GM06990 (cell line): ENCODE measurements at places on chromosomes 5 and 9.

DNA sequence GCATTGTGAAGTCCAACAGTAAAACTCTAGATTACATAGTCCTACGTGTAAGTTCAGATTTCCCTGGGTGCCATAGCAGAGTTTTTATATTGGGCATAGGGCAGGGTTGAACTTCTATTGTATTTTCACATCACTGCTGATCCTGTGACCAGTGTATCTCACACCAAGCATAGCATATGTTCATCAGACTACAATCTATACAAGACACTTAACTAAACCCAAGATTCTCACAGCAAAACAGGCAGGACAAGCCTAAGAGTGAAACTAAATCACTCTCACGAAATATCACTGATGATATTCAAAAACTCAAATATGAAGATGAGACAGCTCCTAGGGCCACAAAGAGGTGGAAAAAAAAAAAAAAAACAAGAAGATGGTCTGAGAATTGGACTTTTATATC is 3.2 kb upstream of the PPP1R2B start:
- no peak for DNase-seq

GRCh38 chr5:101720033-101720432 is 576.1 kb downstream of the SLCO4C1 start:
- no peak for DNase-seq

DNA sequence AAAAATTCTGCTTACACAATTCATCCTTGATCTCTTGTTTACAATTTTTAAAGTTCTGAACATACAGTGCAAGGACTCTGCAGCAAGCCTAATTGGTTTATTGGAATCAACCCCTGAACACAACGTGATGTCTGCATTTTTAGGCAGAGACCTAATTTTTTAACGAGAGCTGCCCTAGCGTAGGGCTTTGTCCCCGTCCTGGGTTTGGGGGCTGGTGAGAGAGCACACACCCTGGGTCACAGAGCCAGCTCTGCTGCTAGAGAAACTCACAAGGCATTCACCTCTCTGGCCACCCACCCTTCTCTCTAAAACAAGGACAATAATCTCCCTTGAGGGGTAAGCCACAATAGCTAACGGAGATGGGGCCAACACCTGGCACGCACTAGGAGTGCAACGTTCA is 28.2 kb downstream of the SH3PXD2B start:
- DNase-seq = no peak

DNA sequence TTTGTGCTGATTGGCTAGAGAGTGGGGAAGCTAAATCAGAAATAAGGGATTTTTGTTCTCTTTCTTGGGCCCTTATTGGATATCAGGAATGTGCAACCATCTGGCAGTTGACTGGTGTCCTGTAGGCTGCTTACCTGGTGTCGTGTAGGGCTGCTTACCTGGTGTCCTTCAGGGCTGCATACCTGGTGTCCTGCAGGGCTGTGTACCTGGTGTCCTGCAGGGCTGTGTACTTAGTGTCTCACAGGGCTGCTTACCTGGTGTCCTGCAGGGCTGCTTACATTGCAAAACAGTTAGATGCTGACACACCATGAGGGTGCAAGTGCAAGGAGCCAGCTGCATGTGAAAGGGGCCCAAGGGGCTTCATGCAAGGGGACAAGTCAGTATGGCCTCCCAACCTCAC is 249.3 kb downstream of the ICE1 start:
- DNase-seq = no peak

DNA sequence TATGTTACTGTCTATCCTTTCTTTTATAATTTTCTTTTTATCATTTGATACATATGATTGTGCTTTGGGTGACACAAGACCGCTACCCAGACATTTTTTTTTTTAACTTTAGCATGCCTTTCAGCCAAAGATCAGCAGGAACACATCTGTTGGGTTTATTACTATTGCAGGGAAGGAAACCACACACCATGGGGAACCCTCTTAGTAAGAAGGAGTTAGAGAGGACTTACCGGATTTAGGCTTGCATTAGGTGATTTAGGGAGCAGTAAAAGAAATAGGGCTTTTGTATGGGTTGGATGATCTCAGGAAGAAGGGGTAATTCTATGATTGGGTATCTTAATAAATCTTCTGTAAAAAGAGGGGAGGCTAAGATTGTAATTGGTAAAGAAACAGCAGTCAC is 138.2 kb downstream of the SNX18 start:
- DNase-seq = no peak

GRCh38 chr5:84693256-84693655 is 308.6 kb upstream of the EDIL3 start:
- no peak for DNase-seq

GRCh38 chr5:33936004-33936380 is 194 bp upstream of the RXFP3 start:
- DNase-seq = peak; percentile 72

DNA sequence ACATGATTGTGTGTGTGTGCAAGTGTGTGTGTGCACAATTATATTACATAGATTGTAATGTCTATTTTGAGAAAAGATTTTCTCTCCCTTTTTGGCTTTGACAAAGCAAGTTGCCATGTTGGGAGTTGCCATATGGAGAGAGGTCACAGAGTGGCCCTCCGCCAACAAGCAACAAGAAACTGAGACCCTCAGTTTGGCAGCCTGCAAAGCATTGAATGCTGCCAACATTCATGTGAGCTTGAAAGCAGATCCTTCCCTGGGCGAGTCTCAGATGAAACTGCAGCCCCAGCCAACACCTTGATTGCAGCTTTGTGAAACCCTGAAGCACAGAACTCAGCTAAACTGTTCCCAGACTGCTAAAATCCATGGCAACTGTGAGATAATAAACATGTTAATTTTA is 498.0 kb downstream of the NR2F1-AS1 start:
- no peak for DNase-seq

DNA sequence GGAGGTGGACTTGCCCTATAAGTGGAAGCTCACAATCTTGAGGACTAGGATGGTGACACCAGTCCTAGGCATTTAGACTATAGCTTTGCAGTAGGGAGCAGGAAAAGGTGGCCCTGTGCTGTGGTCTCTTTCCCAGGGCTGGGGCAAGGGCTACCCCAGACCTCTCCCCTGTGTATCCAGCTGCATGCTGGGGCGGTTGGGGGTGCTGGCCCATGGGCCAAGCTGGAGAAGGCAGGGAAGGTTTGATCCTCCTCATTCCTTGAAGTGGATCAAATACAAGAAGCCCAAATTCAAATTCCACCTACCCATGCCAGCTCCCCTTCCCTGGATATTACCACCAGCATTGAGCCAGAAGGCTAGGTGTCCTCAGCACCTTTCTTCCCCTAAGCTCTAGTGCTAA is 2.2 kb upstream of the PTGS1 start:
- DNase-seq = no peak

- DNase-seq = no peak
These were observed 211.3 kb downstream of the FAM114A2 start for GRCh38 chr5:153827397-153827796.

GRCh38 chr5:97550164-97550563 is 367.1 kb upstream of the RIOK2 start:
- no peak for DNase-seq

- DNase-seq = no peak
These were observed 6.0 kb downstream of the CAMK4 start for GRCh38 chr5:111229871-111230810.

- no peak for DNase-seq
These were observed 53.4 kb downstream of the TENT4A start for GRCh38 chr5:6766604-6767093.

DNA sequence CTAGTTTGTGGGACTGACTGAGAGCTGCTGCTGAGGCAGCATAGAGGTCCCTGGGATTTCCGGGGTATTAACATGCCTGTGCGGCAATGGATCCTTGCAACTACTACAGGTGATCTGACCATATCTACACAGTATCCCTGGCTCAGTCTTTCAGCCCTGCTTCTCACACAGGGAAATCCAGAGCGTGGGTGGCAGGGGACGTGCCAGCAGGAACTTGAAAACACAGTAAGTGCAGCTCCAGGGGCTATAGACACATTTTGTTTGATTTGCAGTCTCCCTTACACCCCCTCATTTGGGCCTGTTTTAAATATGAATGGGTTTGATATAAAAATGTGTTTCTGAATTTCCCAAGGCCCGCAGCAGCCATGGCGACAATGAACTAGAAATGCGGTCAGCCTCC is 209.5 kb downstream of the DCP2 start:
- no peak for DNase-seq

DNA sequence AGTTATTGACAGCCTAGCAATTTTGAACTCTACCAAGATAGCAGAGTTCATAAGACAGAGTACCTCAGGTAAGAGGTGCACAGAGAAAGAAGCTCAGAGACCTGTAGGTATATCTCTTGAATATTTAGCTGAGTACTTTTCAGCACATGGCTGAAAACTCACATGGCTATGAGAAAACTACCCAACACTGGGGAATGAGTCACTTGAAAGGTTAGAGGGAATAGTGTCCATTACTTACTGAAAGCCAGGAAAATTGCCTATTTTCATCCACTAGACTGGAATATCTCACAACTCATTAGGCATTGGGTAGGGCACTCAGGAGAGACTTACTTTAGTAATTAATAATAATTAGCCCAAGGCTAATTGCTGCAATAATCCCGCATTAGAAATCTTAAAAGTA is 8.3 kb downstream of the TSLP start:
- DNase-seq = no peak

DNA sequence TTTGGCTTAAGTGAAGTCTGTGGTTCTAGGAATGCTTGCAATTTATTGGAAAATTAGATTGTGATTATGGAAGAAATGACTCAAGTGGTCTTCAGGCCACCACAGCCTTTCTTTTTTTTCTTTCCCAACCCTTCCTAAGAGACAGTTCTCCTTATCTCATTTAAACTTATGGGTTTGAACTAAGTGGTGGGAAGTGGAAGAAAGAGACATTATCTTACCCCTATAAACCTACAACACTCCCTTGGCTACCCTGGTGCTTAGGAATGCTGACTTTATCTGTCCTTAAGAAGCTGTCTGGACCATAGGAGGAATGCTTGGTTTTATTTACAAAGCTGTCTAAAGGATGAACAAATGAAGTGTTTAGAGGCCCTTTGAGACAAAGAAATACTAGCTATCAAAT is 5.1 kb upstream of the ERAP1 start:
- no peak for DNase-seq

DNA sequence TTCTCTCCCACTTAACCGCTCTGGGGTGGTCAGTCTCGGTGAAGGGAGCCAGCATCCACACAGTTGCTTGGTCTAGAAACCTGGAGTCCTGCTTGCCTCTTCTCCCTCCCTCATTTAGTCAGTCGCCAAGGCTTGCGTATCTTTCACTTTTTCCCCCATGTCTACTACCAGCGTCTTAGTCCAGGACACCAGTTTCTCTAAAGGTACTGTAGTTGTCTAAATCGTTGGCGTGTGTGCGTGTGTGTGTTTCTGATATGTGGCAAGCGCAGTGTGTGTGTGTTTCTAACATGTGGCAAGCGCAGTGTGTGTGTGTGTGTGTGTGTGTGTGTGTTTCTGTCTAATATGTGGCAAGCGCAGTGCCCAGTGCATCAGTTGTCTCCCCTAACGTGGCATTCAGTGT is 641 bp downstream of the ATP6V1G1 start:
- DNase-seq = no peak

DNA sequence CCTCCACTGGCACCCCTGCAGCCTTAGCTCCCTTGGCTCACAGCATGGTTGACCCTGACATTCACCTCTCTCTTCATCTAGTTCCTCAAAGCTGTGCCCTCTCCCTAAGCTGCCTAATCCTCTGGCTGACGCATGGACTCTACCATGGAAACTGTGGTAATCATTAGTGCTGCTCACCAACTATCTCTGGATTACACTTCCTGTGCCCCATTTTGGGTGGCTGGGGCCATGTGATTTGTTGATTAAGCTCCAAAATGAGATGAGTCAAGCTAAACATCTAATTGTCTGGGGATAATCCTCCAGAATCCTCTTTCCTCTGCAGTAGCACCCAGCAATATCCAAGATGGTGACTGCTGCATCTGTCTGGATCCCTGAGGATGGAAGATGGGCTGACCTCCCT is 264.4 kb downstream of the SH3GL2 start:
- DNase-seq = no peak
